ENCODE measurements at places on chromosomes 11 and 22.

- DNase-seq = no peak
Measured at GRCh38 chr11:65598258-65598699, 2.7 kb upstream of the KCNK7 start.

DNA sequence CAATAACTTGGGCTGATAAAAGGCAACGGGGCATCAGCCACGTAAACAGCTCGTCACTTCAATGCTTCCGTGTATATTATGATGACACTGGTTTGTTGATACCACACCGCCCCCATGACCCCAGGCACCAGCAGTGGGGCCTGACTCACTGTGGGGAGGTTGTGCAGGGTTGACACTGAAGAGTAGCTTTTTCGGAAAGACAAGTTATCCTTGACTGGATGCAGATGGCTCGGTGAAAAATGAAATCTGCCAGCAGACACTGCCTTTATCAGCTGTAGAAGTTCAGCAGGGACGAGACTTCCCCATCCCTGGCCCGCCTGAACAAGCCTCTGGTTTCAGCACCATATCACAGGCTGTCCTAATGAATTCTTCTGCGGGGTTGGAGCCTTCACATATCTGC, 55.6 kb downstream of the WT1 start:
- no peak for DNase-seq

DNA sequence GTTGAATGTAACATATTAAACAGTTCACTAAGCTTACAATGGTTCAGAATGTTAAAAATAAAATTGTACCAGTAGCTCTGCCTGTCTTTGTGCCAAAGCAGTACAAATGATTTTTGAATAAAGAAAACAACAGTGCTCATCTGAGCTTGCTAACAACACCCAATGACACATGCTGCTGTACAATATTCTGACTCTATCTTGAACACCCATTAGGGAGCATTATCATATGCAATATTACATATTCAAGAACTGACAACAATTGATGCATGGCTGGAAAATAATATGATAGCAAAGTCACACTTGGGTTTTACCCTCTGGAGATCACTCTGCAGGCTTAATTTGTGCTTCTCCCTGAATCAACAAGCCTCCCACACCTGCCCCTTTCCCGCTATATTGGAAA, 953.7 kb downstream of the OPCML start:
- DNase-seq = no peak

GRCh38 chr11:28981381-28981780, 873.2 kb downstream of the METTL15 start:
- DNase-seq = no peak

DNA sequence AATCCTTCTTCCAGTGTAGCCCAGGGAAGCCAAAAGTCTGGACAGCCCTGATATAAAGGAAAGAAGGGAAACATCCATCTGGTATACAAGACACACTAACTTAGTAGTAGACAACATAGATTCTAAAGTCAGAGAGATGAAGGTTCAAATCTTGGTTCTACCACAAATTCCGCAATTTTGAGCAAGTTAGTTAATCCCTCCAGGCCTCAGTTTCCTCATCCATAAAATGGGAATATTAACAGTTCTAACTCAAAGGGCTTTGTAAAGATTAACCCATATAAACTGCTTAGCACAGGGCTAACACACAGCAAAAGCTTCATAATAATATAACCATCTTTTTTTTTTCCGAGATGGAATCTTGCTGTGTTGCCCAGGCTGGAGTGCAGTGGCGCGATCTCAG, 10.7 kb downstream of the LRP4 start:
- no peak for DNase-seq

GRCh38 chr11:126355926-126356897, 726 bp downstream of the ST3GAL4 start:
- no peak for DNase-seq

- DNase-seq = no peak
Measured at GRCh38 chr22:21902296-21903087, 35.0 kb upstream of the MAPK1 start.

GRCh38 chr22:45574069-45574703, 71.5 kb downstream of the FBLN1 start:
- no peak for DNase-seq

DNA sequence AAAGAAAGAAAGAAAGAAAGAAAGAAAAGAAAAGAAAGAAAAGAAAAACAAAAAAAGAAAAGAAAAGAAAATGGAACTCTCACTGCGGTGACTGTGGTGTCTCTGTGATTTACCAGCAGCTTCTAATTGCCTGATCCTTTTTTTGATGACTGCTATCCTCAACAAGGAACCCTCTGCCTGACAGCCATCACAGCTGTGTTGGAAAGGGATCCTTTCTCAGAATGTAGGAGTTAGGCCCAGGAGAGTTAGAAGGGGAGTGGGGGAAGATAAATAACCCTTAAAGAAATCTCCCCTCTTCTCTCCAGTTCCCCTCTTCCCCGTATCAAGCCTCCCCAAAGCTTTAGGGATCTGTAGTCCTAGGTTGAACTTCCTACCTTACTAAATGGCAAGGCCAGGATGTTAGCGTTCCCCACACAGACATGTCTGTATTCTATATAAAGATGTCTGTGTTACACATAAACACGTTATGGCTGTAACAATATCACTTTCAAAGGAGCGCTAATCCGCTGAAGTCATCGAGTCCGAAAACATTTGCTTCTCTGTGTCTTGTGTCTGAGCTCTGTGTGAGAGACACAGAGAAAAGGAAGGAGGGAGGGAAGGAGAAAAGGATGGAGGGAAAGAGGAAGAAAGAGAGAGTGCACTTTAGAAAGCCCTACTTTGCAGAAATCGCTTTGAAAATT, 26.8 kb upstream of the WT1 start:
- no peak for DNase-seq

DNA sequence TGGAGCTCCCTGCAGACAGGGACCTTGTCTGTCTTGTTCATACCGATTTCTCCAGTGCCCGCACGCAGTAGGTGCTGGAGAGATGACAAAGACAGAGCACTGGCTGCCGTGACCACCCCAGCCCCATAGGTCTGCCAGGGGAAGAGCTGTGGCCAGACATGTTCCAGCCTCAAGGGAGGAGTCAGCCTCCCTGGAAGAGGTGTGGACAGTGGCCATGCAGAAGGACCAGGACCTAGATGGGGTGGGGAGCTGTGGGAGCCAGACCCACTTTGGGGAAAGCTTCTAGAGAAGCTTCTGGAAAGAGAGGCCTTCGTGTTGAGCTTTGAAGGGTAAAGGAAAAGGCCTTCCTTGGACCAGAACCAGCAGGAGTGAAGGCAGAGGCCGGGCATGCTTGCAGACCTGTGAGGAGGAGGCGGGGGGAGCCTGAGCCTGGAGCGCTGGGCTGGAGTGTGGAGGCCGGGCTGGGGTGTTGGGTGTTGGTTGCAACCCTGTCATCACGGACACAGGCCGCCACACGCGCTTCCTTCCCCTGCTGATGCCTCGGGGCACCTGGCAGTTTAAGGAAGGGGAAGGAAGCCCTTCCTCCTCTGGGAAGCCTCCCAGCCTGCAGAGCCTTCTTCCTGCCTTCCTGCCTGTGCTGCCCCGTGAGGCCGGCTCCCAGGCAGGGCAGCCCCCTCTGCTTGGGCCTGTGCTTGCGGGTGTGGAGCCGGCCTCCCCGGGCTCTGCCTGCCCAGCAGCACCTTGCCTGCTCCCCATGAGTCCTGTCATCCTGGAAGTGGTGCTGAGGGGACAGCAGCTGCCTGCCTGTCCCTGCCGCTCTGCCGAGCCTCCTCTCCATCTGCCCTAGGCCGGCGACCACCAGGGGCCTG, 12.3 kb downstream of the RELT start:
- DNase-seq = no peak

GRCh38 chr11:115464269-115464668, 39.9 kb downstream of the CADM1 start:
- no peak for DNase-seq

DNA sequence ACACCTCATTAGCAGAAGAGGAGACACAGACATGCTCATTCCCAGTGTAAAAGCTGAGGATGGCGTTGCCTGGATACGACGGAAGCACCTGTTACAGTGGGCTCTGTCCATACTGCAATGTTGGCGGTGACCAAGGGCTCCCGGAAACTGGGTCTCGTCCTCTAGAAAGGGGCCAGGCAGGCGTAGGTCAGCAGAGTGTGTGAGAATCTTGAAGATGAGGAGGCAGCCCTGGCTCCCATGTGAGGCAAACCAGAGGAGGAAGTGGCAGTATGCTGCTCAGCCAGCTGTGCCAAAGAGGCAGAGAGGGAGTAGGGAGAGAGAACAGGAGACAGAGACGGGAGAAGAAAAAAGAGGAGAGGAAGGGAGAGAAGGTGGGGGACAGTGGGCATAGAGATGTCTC, 10.3 kb downstream of the LTO1 start:
- DNase-seq = no peak

GRCh38 chr11:43942662-43943371, 380 bp downstream of the C11orf96 start:
- DNase-seq = no peak
